ENCODE measurements at places on chromosomes 1 and 21.

GRCh38 chr1:210294999-210295745 lies 33.5 kb upstream of the HHAT start:
- no peak overlapping the region for H3K4me3 ChIP-seq
- peak; percentile 75 for DNase-seq
- H3K4me1 ChIP-seq = peaks cover 43% of the 10 kb centered on the region
- H3K27me3 ChIP-seq = no peaks in the 10 kb centered on the region

GRCh38 chr1:244356376-244356775 lies 95.3 kb downstream of the ADSS2 start:
- H3K4me3 ChIP-seq = no peak overlapping the region
- H3K4me1 ChIP-seq = peaks cover 9% of the 10 kb centered on the region
- no peaks in the 10 kb centered on the region for H3K36me3 ChIP-seq
- no peak overlapping the region for H3K27ac ChIP-seq

GRCh38 chr1:60394436-60394835 lies 320.9 kb upstream of the C1orf87 start:
- H3K4me1 ChIP-seq = no peaks in the 10 kb centered on the region
- DNase-seq = peak; percentile 7
- H3K36me3 ChIP-seq = no peaks in the 10 kb centered on the region
- H3K27ac ChIP-seq = no peak overlapping the region
- no peaks in the 10 kb centered on the region for H3K27me3 ChIP-seq

DNA sequence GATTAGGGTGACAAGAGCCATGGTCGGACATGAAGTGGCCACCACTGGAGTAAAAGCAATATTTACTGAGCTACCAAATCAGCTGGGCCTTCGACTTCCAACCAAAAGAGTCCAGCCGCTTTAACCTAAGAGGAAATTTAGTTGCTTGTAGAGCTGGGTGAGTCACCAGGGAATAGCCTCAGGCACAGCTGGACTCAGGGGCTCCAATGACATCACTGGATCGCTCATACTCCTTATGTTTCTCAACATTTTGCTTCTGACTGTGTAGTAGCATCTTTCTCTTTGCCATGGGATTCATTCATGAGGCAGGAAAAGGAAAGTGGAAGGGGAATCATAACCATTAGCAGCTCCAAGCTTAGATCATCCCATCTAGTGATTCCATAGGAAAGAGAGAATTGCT lies 664.4 kb downstream of the MATN1 start:
- no peak overlapping the region for H3K4me3 ChIP-seq
- no peaks in the 10 kb centered on the region for H3K27me3 ChIP-seq
- no peak for DNase-seq

- no peak overlapping the region for H3K27ac ChIP-seq
- DNase-seq = peak; percentile 91
- peaks cover 16% of the 10 kb centered on the region for H3K27me3 ChIP-seq
- peaks cover 14% of the 10 kb centered on the region for H3K4me1 ChIP-seq
- H3K36me3 ChIP-seq = no peaks in the 10 kb centered on the region
- H3K4me3 ChIP-seq = peak overlapping the region; percentile 54
Measured at GRCh38 chr1:101238681-101239094, 1.9 kb downstream of the S1PR1 start.

DNA sequence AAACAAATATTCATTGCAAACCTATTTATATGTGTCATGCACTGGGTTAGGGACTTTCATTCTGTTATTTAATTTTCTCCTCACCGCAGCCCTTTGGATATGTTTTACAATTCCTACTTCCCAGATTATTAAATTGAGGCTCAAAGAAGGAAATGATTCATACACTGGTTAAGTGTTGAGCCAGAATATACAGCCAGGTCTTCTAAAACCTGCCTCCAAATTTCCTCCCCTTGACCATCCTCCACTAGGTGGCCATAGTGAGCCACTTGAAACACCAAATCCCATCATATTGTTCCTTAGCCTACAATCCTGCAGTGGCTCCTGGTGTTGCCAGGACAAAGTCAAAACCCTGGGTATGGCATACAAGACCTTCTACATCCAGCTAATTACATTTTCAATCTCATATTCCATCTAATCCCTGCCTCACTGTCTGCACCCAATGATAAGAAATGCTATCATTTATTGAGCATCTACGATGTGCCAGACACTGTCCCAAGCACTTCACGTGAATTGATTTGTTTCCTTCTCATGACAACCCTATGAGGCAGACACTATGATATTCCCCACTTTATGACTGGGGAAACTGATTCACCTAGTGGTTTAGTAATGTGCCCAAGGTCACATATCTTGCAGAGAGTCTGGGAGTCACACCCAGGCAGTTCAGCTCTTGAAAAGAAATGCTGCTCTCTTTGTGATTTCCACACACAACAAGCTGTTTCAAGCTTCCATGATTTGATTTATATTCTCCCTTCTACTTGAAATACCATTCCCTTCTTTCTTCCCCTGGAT lies 23.6 kb upstream of the KIRREL1 start:
- DNase-seq = peak; percentile 75
- H3K4me3 ChIP-seq = no peak overlapping the region
- H3K27me3 ChIP-seq = no peaks in the 10 kb centered on the region
- no peaks in the 10 kb centered on the region for H3K36me3 ChIP-seq
- H3K27ac ChIP-seq = peak overlapping the region; percentile 42
- peaks cover 20% of the 10 kb centered on the region for H3K4me1 ChIP-seq

GRCh38 chr1:241269116-241269515 lies 87.9 kb downstream of the RGS7 start:
- no peak overlapping the region for H3K4me3 ChIP-seq
- no peaks in the 10 kb centered on the region for H3K36me3 ChIP-seq
- H3K4me1 ChIP-seq = no peaks in the 10 kb centered on the region
- no peak for DNase-seq

GRCh38 chr1:229300099-229300757 lies 29.3 kb downstream of the RAB4A start:
- peaks cover 91% of the 10 kb centered on the region for H3K36me3 ChIP-seq
- H3K4me3 ChIP-seq = no peak overlapping the region
- H3K4me1 ChIP-seq = no peaks in the 10 kb centered on the region
- H3K27me3 ChIP-seq = no peaks in the 10 kb centered on the region
- no peak overlapping the region for H3K27ac ChIP-seq

GRCh38 chr1:41810446-41810845 lies 108.3 kb downstream of the HIVEP3 start:
- no peak overlapping the region for H3K27ac ChIP-seq
- no peaks in the 10 kb centered on the region for H3K36me3 ChIP-seq
- DNase-seq = no peak
- H3K4me3 ChIP-seq = no peak overlapping the region

- H3K4me1 ChIP-seq = no peaks in the 10 kb centered on the region
- no peak for DNase-seq
- H3K36me3 ChIP-seq = no peaks in the 10 kb centered on the region
- H3K27ac ChIP-seq = no peak overlapping the region
Measured at GRCh38 chr1:198798923-198799386, 160.1 kb downstream of the PTPRC start.

DNA sequence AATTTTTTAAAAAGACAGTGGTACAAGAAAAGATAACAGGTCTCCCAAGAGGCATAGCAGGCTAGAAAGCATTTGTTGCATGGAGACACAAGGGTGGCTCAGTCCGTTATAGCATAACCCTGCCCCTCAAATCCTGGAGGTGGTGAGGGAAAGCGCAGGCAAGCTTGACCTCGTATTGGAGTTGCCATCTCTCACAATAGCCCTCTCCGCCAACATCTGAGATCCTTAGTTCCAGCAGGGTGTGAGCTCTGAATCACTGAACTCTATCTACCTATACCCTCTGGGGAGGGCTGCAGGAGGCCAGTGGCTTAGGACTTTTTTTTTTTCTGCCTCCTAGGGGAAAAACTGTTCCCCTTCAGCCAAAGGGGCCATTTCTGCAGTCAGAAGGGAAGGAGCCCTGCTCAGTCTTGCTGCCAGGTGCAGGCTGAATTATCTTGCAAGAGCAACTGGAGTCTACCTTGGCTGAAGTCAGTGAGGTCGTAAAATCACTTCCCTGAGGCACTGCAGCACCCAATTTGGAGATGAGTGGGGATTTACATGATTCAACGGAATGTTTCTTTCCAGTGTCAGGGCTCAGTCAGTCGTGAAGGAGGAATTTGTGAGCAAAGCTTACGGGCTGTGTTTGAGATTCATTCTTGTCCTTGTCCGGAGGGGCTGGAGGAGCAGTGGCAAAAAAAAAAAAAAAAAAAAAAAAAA lies 17.2 kb upstream of the C8A start:
- no peak for DNase-seq
- no peak overlapping the region for H3K4me3 ChIP-seq
- no peaks in the 10 kb centered on the region for H3K4me1 ChIP-seq
- H3K27me3 ChIP-seq = no peaks in the 10 kb centered on the region
- no peak overlapping the region for H3K27ac ChIP-seq

- H3K27me3 ChIP-seq = no peaks in the 10 kb centered on the region
- H3K27ac ChIP-seq = no peak overlapping the region
- H3K4me3 ChIP-seq = no peak overlapping the region
- H3K36me3 ChIP-seq = no peaks in the 10 kb centered on the region
Measured at GRCh38 chr1:15452216-15452615, 4.3 kb upstream of the CELA2A start.

GRCh38 chr1:28162151-28162550 lies 14.3 kb downstream of the PTAFR start:
- no peaks in the 10 kb centered on the region for H3K36me3 ChIP-seq
- DNase-seq = no peak
- H3K4me1 ChIP-seq = peaks cover 24% of the 10 kb centered on the region
- peak overlapping the region; percentile 73 for H3K27ac ChIP-seq
- H3K27me3 ChIP-seq = no peaks in the 10 kb centered on the region

- no peak for DNase-seq
- H3K36me3 ChIP-seq = peaks cover 3% of the 10 kb centered on the region
- no peaks in the 10 kb centered on the region for H3K27me3 ChIP-seq
- no peak overlapping the region for H3K4me3 ChIP-seq
- peaks cover 11% of the 10 kb centered on the region for H3K4me1 ChIP-seq
- H3K27ac ChIP-seq = peak overlapping the region; percentile 78
Measured at GRCh38 chr1:115677565-115677964, 35.8 kb downstream of the VANGL1 start.
